ENCODE measurements at places on chromosomes 5 and 9. TPM values are rescaled to one million over a fixed set of nuclear protein-coding genes. Genes with fewer than 3 reads are reported as not detected.

The GFPT2 gene
- not detected for total RNA-seq

The SLC6A18 gene
- total RNA-seq: not detected

The ACTL7B gene
- total RNA-seq: not detected

The BTNL8 gene
- not detected for total RNA-seq

The ECSCR gene
- 1.1 TPM for total RNA-seq

The USP20 gene
- total RNA-seq: 87.6 TPM

All from activated CD4-positive, alpha-beta memory T cell treated with anti-CD3 and anti-CD28 coated beads, Interleukin-2, amount 10 ng/mL, durations not matched to agents 7 days and 5 days (primary cell).